ENCODE measurements at places on chromosomes 16 and 17.

DNA sequence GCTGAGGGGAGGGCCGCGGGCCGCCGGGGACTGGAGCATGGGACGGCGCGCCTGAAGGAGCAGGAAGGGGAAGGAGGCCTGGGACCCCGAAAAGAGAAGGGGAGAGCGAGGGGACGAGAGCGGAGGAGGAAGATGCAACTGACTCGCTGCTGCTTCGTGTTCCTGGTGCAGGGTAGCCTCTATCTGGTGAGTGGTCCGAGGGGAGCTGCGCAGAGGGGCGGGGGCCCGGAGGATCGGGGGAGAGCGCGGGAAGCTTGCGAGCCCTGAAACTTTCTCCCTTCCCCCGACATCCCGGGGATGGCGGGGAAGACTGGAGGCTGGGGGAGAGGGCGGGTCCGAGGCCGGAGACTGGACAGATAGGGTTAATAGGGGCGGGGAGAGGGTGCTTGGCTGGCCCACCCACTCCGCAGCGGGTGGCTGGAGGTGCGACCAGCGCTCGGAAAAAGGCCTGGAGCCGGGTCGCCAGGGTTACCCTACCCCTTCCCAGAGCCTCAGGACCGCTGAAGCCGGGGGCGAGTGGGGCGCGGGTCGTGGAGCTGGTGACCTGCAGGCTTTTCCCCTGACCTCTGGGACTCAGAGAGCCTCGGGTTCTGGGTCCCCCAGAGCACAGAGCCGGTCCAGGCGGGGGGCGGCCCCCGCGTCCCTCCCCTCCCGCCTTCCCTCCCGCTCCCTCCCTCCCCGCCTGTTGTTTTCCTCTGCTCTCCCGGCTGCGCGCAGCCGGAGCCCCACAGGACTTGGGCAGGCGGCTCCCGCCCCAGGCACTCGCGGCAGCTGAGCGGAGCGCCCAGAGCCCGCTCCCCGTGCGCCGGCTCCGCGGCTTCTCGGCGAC is 631 bp downstream of the NXPH3 start:
- no peak for DNase-seq

DNA sequence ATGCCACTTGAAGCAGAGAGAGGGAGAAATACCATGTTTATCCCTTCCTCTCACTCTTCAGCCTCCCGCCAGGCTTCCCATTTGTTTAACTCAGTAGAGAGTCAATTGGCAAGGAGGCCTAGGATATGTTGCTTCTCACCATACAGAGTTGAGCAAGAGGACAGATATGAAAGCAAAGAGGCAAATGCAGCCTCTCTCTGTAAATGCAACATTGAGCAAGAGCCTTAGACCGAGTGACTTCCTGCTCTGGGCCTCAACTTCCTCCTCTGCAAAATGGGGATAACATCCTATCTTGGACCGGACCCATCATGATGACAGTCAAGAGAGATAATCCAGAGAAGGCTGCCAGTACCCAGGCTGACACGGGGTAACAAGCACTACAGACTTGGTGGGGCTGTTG is 36.8 kb downstream of the SOCS1 start:
- no peak for DNase-seq

DNA sequence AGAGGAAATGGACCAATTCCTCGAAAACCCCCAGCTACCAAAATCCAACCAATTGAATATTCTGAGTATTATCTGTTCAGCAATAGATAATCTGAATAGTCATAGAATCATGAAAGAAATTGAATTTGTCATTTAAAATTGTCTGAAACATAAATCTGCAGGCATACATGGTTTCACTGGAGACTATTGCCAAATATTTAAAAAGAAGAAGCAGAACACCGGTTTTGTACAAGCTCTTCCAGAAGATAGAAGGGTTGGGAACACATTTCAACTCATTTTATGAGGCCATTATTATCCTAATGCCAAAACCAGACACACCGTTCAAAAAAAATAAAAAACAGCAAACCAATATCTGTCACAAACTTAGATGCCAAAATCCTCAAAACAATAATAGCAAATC is 195.5 kb downstream of the RPTOR start:
- DNase-seq: no peak

DNA sequence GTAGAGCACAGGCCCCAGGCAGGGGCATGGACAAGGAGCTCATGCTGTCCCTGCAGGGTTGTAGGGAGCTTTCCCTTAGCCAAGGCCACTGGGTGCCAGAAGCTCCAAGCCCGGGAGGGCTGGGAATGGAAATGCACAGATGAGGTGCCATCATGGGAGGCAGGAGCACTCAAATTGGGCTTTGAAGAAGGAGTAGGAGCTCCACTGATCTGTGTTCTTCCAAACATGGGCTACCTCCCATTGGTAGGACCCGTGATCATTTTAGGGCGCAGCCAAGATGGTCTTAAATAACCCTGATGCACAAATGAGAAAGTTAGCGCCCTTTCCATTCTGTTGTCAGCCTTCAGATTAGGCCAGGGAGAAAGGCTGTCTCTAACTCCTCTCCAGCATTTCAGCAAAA is 201.5 kb downstream of the ZNF423 start:
- no peak for DNase-seq

- no peak for DNase-seq
These were observed 38.3 kb downstream of the CDK5R1 start for GRCh38 chr17:32525122-32525521.

DNA sequence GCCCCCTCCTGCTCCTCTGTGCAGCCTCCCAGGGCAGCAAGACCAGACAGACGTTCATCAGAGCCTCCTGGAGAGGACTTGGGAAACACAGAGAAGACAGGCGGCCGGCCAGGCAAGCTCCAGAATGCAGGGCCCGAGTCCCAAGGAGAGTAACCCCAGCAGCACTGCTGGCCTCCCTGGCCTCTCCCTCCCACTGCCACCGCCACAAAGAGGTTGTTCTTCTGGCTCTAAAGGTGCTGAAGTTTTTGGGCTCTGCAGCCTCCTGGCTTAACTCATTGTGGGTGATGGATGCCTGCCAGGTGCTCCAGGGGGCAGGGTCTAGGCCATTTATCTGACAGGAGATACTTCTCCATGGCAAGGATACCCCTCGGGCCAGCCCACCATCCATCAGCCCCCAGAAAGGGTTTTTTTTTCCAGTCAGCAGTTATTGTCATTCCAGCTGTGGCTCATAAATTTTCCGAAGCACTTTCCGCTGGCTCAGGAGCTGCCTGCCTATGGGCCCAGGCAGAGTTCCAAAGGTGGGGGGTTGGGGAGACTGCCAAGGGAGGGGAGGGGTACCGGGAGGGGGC is 32.0 kb upstream of the MRPS23 start:
- no peak for DNase-seq

GRCh38 chr16:81319221-81319912 is 4.6 kb downstream of the GAN start:
- DNase-seq: no peak

DNA sequence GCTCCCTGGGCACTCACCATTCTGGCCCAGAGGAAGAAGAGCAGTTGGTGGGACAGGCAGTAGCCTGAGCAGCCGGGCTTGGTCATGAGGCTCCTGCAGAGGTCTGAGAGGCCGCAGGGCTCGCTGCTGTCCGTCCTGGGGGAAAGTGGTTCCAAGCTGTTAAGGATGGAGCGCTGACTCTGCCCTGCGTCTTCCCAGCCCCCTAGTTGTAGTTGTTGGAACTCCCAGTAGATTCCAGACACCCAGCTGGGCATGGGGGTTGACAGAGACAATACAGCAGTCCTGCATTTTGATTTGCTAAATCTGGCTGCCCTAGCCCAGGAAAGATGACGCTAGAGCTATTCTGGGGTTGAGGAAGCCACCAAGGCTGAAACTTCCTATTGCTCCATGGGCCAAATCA is 7.3 kb downstream of the C16orf89 start:
- no peak for DNase-seq

DNA sequence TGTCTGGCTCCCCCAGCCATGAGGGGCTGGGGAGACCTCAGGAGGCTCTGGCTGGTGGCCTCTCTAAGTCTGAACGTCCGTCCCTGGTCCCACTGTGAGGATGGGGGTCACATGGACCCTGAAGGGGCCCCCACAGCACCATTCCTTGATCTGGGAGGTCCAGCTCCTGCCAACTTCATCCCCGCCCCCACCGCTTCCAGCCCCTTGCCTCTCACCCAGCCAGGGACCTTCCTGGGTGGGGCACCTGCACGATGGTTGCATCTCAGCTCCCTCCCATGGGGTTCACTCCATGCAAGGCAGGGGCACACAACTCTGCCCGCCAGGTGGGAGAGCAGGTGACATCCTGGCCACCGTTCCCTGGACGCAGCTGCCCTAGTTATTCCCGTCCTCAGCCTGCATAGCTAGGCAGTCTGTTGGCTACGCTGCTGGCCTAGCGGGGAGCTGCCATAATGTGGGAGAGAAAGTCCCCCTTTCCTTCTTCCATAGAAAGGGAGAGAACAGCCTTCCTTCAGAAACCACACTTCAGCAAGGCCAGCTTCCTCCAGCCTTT is 217.9 kb upstream of the RPL38 start:
- DNase-seq: no peak

DNA sequence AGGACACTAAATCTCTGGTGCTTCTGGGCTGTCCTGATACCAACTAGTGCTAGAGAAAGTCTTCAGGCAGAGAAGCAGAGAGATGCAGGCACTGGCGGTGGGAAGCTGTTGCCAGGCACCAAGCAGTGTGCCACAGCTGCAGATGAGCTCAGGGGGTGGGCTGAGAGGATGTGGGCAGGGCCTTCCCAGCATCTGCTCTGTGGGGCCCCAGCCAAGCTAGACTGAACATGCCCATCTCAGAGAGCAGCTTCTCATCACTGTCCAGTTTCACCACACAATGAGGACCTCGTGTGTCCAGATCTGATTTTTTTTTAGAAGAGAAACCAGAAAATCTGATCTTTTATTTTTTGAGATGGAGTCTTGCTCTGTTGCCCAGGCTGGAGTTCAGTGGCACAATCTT is 17.1 kb downstream of the PSKH1 start:
- DNase-seq: no peak

- DNase-seq: no peak
These were observed 13.4 kb downstream of the PGS1 start for GRCh38 chr17:78391843-78392242.

DNA sequence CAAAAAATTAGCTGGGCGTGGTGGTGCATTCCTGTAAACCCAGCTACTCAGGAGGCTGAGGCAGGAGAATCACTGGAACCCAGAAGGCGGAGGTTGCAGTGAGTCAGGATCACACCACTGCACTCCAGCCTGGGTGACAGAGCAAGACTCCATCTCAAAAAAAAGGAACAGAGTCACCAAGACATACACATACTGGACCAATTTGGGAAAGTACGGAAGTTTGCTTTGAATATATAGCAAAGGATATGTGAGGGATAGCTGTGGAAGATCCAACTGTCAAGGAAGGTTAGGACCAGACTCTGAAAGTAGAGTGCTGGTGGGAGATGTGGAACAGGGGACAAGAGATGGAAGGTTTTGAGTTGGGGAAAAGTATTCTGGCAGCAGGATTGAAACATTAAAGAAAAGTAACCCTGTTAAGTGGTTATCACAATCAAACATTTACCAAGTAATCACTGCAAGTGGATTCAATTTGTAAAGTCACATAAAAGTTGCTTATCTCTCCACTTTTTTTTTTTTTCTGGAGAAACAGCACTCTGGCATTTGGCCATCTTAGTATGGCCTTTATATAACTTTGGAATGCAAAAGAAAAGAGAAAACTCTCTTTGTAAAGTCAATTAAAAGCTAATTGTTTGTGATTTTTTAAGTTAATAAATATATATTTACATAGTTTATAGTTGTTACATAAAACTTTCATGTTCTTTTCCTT is 259.4 kb upstream of the TBX2 start:
- no peak for DNase-seq

DNA sequence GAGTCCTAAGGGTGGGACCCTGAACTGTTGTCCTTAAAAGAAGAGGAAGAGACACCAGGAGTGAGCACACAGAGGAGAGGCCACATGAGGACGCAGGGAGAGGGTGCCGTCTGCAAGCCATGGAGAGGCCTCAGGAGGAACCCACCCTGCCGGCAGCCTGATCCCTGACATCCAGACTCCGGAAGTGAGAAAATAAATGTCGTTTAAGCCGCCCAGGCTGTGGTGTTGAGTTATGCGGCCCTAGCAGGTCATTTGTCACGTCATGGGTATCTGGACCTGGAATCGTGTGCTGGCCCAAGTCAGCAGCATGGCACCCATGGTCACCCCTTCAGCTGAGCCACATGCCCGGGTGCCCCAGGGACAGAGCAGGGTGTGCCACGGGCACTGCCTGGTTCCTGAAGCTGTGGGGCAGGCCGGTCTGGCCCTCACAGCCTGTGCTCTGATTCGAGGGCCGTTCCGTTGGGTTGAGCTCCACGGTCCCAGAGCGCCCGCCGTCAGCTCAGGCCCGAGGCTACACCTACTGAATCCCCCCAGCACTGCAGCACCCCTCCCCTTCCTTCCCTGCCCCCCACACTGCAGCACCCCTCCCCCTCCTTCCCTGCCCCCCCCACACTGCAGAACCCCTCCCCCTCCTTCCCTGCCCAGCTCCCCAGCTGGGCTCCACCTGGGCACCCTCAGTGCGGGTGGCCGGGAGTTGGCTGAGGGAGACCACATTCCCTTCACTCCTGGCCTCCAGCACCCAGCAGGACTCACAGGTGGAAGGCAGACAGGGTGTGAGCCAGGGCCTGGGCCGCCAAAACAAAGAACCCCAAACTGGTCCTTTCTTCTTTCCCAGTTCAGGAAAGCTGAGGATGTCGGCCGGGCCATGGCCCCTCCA is 2.7 kb upstream of the CCDC57 start:
- no peak for DNase-seq

GRCh38 chr17:70956726-70957125 is 787.4 kb downstream of the KCNJ2 start:
- no peak for DNase-seq

DNA sequence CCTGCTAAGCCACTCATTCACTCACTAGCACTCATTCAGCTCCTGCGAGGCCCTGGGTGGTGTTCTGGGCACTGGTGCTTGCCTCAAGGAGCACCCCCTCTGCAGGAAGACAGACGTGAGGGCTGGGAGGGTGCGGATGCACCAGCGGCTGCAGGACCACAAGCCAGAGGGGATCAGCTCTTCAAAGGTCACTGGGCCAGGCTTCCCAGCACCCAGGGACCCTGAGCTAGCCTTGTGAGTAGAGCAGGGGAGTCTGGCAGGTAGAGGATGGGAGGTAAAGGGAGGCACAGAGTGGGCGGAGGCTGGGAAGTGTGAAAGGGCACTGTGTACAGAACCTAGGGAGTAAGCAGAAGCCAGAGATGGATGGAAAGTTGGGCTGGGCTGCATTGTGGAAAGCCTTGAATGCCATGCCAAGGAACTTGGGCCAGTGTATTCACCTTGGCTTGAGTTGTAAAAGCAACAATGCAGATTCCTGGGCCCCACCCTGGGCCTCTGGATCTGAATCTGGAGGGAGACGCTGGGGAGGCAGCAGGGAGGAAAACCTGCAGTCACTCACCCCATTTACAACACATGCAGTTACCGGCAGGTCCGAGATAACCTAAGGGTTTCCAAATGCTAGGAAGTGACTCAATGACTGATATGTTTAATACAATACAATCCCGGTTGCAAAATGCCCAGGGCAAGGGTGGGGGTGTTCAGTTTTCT is 1.7 kb downstream of the IL4R start:
- DNase-seq: peak; percentile 48

GRCh38 chr16:2196162-2196980 is at the start of gene CASKIN1:
Gene CASKIN1, minus strand, starts transcription at chr16:2196605. Its CDS starts 173 bp downstream, at chr16:2196432.
- no peak for DNase-seq

GRCh38 chr17:19398301-19399181 is 11.6 kb upstream of the MFAP4 start:
- DNase-seq: no peak
